CD4-positive, CD25-positive, alpha-beta regulatory T cell (primary cell): ENCODE measurements at places on chromosomes 3 and 15. TPM values are rescaled to one million over a fixed set of nuclear protein-coding genes. Genes with fewer than 3 reads are reported as not detected.
A peak's percentile ranks its signal among the peaks of the same experiment; 100 is the strongest.

EBLN2 gene
- 20.8 TPM for total RNA-seq

TRAIP gene
- 7.9 TPM for total RNA-seq

UROC1 gene
- total RNA-seq, result not detected

SEMA3F gene
- total RNA-seq, result 0.52 TPM

- H3K4me1 ChIP-seq, result no peaks in the 10 kb centered on the region
- H3K27ac ChIP-seq, result no peak overlapping the region
- no peak for DNase-seq
- peaks cover 18% of the 10 kb centered on the region for H3K27me3 ChIP-seq
Observed at GRCh38 chr3:159899166-159899565, 89.5 kb upstream of the IL12A start.

DNA sequence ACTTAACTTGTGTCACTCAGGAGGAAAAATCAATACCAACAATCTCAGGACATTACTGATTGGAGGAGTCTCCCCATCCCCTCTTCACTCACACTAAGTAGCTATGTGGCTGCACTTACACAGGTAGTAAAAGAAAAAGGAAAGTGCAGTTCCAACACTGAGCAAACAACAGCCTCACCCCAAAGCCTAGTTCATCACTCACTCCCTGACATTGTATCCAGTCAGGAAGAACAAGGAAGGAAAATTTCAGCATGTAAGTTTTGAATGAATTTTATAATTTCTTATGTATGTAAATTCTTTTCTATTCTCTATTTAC is 273.4 kb downstream of the IGSF11 start:
- no peaks in the 10 kb centered on the region for H3K36me3 ChIP-seq
- H3K27ac ChIP-seq, result no peak overlapping the region
- no peaks in the 10 kb centered on the region for H3K4me1 ChIP-seq
- DNase-seq, result no peak

DNA sequence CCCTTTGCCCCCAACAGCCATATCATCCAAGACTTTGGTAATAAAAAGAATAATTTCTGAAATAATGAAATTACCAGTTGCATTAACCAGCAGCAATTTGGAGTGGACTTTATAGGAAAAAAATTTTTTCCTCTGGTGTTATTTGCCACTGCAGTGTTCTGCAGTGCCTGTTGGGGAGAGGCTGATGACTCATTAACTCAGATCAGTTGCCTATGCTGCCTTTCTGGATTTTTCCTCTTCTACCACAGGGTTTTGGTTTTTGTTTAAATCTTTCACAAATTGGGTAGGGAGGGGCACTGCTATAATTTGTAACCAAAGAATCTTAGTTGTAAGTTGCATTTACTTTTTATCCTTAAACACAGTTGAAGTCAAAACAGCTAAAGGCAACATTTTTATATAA is 22.7 kb downstream of the ATP6V1A start:
- H3K27me3 ChIP-seq, result no peaks in the 10 kb centered on the region
- H3K4me3 ChIP-seq, result no peak overlapping the region
- no peaks in the 10 kb centered on the region for H3K4me1 ChIP-seq
- DNase-seq, result peak; percentile 6
- H3K36me3 ChIP-seq, result no peaks in the 10 kb centered on the region

DNA sequence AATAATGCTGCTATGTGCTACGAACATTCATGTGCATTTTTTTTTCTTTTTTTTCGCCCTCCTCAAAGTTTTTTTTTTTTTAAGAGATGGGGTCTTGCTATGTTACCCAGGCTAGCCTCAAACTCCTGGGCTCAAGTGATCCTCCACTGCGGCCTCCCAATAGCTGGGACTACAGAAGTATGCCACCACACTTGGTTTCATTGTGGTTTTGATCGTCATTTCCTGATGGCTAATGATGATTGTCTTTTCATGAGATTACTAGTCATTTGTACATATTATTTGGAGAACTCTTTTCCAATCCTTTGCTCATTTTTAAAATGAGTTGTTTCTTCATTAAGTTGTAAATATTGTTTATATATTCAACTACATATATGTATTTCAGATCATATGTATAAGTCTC is 48.8 kb downstream of the FBXO22 start:
- H3K36me3 ChIP-seq, result no peaks in the 10 kb centered on the region
- DNase-seq, result peak; percentile 7
- H3K4me3 ChIP-seq, result no peak overlapping the region
- no peaks in the 10 kb centered on the region for H3K4me1 ChIP-seq
- peaks cover 12% of the 10 kb centered on the region for H3K27me3 ChIP-seq

- no peaks in the 10 kb centered on the region for H3K4me1 ChIP-seq
- no peak overlapping the region for H3K27ac ChIP-seq
- H3K36me3 ChIP-seq, result no peaks in the 10 kb centered on the region
- no peak for DNase-seq
- H3K27me3 ChIP-seq, result no peaks in the 10 kb centered on the region
Observed at GRCh38 chr3:184685055-184685454, 26.8 kb downstream of the MAGEF1 start.

DNA sequence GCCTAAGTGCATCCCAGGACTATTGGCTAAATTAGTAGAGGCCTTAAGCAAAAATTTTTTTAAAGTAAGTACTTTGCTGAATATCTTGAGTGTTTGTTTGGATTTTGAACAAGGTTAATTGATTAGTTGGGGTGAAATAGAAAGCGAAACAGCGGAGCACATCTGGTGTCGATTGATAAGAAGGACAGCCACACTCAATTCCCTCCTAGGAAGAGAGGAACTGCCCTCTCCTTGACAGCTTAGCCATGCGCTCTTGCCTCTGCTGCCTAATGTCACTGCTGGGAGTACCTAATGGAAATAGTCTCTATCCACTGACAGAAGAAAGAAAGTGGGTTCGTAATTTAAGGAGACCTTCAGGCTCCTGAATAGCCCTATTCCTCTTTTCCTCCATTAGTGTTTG is 943.6 kb downstream of the DIPK2A start:
- H3K4me3 ChIP-seq, result no peak overlapping the region
- no peak for DNase-seq
- H3K27ac ChIP-seq, result no peak overlapping the region
- no peaks in the 10 kb centered on the region for H3K27me3 ChIP-seq
